HAP-1 (cell line): ENCODE measurements at places on chromosomes 12 and 14.

DNA sequence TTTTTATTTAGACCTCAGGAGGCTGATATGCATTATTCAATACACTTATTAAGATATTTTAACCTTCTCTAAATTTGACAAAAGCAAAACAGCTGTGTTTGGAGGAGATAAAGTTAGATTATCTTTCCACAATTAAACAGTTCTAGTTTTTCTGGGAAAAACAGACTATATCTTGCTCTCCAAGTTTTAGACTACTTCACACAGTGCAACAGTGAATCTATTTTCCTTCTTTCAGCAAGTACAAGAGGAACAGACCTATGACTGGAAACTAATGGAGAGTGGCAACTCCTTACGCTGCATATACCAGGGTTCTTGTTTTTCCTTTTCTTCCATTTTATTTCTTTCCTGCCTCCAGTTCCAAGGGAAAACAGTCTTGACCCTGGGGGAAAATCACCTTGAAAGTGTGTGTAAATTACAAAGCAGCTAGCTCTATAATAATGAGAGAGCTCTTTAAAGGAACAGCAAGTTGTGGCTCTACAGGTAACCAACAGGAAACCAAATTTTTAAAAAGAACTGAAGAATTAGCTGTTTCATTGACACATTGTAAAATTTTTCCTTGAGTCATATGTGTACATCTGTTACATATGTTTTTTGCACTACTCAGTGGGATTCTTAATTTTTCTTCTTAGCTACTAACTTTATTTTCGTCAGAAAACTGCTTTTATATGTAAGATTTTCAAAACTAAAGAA, 27.4 kb downstream of the DNM1L start:
- no peak for DNase-seq

DNA sequence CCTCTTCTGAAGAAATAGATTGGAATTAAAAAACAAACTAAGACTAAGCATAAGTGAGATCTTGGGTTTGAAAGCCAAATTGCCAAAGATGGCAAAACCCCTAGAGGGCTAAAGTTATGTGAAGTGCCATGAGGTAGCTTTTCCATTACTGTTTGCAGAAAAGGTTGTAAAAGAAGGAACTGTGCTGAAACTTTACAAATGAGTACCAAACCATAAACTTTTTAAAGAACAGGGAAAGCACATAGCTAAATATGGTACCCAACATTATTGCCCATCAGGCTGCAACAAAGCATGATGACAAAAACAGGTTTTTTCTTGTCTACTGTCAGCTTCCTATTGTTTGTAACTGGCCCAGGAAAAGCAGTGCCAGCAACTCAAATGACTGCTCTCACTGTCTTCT, 224.2 kb downstream of the RAD51B start:
- no peak for DNase-seq

DNA sequence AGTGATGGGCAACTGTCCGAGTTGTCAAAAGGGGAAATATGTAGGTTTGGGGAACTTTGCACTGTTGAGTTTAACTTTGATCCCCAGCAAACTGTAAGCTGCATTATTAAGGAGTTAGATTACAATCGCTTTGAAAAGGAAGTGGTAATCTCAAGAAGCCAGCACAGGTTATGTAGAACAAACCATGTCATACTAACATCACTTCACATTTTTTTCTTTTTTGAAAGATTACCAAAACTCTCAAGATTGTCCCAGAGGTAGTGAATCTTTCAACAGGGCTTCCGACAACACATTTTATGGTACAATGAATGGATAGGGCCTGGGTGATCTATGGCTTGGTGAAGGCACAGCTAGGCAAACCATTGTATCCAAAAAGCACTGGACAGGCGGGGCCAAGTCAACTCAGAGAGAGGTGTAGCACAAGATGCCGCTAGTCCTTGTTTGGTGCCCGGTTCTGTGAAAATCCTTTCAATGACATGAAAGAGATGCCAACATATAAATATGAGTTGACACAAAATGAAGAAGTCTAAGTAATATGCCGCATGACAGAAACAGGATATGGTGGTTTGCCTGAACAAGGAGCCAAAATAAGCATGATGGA, 24.3 kb upstream of the PARP11 start:
- no peak for DNase-seq

- no peak for DNase-seq
Observed at GRCh38 chr14:69059658-69060623, 80.8 kb upstream of the ACTN1 start.

DNA sequence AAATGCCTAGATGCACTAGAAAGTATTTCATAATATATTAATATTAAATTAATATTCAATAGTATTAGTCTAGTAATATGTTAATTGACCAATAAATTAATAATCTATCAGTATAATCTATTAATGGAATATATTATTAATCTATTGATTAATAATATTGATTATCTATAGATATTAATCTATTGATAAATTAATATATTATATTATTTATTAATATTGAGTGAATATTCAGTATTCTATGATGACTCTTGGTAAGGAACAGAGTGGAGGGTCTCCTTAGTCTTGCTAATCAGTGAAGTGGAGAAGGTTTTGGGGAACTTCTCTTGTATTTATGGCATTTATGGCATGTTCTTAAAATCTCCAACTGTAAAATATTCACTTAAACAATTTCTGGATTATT, 679.3 kb upstream of the FLRT2 start:
- no peak for DNase-seq

GRCh38 chr12:113186666-113187325, 1.3 kb downstream of the RITA1 start:
- DNase-seq = no peak

GRCh38 chr12:28248555-28249145, 58.4 kb downstream of the CCDC91 start:
- peak; percentile 29 for DNase-seq

- no peak for DNase-seq
Observed at GRCh38 chr12:46590991-46591703, 218.6 kb upstream of the SLC38A2 start.

DNA sequence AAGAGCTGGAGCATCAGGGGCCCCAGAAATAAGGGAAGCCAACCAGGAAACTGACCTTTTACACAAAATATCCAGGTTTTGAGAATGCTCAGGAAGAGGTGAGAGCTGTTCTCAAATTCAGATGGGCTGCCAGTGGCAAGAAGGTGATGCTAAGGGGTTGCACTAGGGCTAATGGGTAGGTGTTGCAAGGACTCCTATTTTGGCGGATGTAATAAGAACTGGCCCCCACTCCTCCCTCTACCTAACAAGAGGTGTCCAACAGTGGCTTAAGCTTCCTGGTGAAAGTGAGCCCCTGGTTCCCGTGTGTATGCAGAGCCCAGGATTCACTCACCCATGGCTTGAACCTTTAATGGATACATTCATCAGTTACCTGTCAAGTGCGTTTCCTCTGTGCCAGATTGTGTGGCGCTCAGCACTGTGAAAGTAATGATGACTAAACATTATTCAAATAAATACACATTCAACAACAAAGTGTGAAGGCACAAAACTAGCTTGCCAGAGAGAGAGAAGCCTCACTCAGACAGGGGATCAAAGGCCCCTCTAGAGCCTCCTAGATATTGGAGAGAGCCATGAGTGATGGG, 705 bp upstream of the CHGA start:
- DNase-seq = no peak

DNA sequence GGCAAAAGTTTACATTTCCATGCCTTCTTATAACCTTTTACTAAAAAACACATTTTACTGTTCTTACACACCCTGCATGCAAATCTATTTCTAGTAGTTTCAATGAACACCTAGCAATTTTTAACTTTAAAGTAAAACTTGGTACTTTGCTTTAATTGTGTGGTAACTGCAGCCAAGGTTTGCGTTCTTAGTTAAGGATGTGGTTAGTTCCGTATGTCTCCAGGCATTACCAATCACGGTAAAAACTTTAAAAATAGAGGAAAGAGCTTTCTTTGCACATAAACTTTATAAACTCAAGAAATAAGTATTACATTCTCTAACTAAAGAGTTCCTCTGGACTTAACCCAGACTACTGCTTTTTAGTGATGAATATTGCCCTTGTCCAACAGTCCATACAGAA, 795.2 kb downstream of the SLC16A7 start:
- no peak for DNase-seq

- no peak for DNase-seq
Observed at GRCh38 chr14:58598028-58598803, 39.5 kb upstream of the DACT1 start.

DNA sequence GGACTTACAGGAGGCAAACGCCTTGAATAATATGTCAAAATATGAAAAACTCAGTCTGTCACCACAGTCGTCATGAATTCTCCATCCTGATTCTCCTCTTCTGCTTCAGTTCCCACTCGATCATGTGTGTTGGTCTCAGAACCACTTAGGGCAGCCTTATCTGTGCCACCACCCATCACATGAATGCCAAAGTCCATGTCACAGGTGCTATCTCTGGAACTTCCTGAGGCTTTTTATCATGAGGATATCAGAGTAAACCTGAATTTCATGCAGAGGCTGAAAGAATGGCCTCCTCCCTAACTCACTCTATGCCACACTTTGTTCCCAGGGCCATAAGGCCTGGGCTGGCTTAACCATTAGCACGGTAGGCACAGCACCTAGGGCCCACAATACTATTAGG, 28.8 kb upstream of the MAP3K9 start:
- DNase-seq = no peak

- no peak for DNase-seq
Observed at GRCh38 chr12:76879710-76880518, 1.1 kb upstream of the CSRP2 start.

GRCh38 chr12:67447180-67447579, 178.0 kb downstream of the CAND1 start:
- peak; percentile 59 for DNase-seq

DNA sequence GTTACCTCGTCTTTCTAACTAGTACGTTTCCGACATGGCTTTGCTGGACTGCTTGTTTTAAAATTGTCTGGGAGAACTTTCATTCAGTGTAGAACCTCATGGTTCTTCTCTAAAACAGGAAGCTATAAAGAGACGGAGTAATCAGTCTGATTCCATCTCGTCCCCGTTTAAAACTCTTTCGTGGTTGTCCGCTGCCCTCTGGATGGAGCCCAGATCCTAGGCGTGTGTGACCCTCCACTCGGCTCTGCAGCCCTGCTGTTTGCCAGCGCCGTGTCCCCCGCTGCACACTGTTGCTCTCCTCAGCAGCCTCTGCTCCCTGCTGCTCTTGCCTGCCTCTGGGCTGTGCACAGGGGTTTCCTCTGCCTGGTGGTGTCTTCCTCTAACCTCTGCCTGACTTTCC, 50.2 kb downstream of the SLC8B1 start:
- DNase-seq = no peak

GRCh38 chr12:4270016-4270830, 3.3 kb upstream of the CCND2 start:
- DNase-seq = no peak

- DNase-seq = no peak
Observed at GRCh38 chr14:104246401-104247335, 108.3 kb downstream of the KIF26A start.

DNA sequence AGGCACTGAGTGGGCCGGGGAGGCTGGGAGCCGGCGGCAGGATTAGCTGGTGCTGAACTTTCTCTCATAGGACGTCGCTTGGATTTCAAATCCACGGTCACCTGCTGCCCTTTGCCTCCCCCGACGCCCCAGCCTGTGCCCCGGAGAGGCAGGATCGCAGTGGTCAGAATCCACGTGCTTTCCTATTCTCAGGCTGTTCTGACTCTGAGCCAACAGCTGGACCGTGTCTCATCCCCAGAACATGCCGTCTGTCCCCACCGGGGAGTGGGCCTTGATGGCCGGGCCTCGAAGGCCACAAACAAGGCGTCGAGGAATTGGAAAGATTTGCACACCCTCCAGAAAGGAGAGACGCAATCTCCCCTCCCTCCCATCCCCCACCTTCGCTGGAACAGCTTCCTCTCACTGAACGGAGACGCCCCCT, 18.5 kb upstream of the MLXIP start:
- no peak for DNase-seq

DNA sequence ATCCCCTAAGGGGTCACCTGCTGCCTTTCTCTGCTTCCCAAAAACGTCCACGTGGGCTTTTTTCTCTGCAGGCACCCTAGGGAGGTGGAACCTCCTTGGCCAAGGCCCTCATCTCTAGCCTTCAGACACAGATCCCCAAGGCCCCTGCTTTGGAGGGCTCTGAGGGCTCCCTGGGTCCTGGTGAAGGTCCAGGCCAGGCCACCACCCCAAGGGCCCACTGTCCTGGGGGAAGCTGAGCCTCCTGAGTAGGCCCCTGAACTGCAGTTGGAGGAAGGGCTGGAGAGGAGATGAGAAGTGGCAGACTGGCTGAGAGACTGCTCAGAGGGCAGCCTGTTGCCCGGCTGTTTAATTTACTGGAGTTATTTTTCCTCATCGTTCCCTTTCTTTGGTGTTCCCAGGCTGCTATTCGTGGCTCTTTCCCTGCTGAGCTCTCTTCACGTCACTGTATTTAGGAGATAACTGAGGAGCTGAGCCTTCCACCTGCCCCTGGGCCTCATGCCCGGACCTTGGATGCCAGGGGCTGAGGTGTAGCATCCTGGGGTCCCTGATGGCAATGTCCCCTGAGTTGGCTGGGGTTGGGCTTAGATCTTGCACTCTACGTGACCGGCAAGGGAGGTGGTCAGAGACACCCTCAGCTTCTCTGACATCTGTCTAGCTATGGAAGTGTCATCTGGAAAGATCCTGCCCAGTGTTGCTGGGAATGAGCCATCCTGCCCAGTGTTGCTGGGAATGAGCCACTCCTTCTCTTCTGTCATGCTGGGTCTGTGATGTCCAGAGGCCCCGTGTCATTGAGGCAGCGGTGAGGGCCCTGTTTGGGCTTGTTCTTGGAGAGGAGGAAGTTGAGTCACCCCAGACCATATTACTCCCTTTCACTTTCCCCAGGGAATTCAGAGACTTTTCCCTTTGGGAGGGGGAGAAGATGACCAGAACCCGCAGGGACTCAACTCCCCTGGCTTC, 139.8 kb downstream of the TSPAN9 start:
- DNase-seq = no peak

GRCh38 chr12:124476011-124476400, 91.4 kb downstream of the NCOR2 start:
- DNase-seq = no peak

DNA sequence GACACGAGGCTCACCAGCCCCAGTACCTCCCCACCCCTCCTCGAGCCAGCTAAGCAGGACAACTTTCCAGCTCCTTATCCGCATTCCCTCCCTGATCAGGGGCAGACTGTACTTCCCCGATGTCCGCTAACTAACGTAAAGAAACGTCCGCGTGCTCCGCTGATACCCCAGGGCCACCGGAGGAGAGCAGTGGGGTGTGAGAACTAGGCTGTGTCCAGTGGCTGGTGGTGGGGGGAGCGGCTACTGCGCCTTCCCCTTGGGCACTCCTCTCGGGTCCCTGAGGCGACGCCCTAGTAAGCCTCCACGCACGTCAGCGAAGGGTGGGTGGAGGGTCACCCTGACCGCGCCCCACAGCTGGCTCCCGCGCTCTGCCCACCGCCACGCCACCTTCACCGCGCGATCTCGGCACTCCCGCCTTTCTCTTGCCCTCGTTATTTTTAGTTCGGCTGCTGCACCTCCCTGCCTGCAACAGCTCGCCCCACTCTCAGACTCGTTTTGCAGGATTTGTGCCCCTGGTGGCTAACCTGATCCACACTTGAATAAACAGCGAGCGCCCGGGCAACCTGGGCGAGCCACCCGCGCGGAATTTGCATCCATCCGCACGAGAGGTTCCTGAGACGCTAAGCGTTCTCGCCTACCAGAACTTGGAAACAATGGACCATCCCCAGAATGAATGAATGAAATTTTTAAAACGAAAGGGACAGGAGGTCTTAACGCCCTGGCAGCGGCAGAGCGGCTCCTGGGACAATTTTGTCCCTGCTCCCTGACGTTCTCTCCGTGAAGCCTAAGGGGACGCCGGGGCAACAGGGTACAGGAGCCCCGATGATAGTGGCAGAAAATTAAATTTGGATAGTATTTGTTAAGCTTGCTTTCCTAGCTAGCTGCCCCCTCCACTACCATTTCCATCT, 6.9 kb upstream of the BMP4 start:
- no peak for DNase-seq

GRCh38 chr12:98359856-98360255, 155.5 kb upstream of the TMPO start:
- no peak for DNase-seq
